ENCODE measurements at places on chromosomes 2 and 18.

- no peak for DNase-seq
Observed at GRCh38 chr2:114436329-114436728, 6.1 kb upstream of the DPP10 start.

GRCh38 chr2:43387092-43388062, 161.0 kb upstream of the ZFP36L2 start:
- no peak for DNase-seq

DNA sequence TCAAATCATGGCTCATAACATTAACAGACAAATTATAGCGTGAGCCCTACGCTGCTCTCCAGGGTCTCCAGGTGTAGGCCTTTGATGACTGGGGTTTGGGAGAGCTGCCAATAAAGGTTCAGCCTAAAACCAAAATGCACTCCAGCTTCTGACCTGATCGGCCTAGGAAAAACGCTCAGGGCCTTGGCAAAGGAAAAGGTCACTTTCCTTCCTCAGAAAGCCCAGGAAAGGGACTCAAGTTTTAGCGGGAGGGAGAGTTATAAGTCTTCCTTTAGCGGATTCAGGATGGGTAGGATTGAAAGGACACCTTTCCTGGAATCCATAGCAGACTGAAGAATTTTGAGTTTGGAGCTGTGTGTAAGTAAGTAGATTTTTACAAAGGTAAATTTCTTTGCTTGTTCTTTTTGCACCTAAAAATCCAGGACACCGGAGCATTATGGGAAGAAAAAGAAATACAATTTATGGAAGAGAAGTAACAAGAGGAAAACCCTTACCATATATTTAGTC, 8.8 kb downstream of the EVX2 start:
- DNase-seq = no peak

DNA sequence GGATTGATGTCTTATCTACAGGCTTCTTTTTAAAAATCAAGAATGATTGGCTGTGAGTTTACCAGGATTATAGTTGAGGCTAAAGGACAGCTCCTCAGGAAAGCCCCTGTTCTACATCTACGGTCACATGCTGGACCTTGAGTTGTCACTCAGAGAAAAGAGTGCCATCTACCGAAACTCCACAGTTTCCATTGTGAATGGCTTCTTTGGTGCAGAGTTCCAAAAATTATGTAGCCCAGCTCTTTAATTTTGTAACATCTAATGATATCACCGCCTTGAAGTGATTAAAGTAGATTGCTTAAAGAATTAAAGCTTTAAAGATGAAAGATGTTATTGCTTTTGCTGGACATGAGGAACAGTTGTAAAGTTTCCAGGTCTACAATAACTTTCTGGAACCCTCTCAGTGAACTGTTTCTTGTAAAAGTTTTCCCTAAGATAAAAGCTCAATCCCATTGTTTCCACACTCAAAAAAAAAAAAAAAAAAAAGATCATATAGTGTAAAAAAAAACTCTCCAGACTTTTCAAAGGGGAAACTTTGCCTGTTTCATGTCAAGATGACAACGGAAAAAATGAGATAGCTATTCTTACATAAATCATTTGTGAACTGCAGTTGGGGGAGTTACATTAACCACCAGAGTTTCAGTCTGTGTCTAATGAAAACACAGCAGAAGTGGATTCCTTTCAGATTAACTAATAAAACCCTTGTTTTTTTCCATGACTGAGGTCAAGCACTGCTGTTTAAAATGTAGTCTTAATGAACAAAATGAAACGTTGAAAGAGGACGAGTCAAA, 4.3 kb downstream of the COL3A1 start:
- no peak for DNase-seq

- no peak for DNase-seq
Observed at GRCh38 chr2:70934981-70935380, 719 bp upstream of the ATP6V1B1 start.

- no peak for DNase-seq
Observed at GRCh38 chr18:48884771-48885170, 66.0 kb downstream of the SMAD7 start.

GRCh38 chr2:88016960-88017779, 823 bp upstream of the RNU2-63P start:
- DNase-seq = no peak
